Ammon's horn (tissue), 1 donor: ENCODE measurements at places on chromosomes 13 and 19.

GRCh38 chr19:38736413-38737280 lies 7.6 kb downstream of the CAPN12 start:
- DNase-seq = no peak

DNA sequence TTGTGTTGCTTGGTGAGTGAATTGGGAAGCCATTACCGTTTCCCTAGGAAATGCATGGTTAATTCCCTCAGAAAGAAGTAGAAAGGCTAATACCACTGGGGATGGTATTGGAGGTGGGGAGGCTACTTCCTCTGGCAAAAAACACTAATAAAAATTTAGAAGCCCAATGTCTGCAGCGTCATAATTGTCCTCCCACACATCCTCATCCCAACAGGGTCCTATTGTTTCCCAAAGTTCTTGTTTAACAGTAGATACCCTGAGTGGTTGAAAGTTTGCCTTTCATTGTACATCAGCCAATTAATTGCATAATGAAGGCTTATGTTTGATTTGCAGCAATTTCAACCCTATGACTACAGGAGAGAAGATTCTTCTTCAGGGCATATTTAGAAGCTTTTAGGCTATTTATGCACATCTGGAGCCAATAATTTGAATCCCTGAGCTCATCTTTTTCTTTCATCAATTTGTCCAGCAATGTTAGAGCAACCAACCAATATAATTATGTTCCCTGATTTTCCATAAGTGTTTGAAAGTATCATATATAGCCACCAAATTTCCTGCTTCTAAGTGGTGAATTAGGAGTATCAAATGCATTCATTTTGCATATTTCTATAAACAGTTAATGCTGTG lies 491.0 kb downstream of the SLITRK5 start:
- no peak for DNase-seq

GRCh38 chr19:30857966-30858490 lies 485.8 kb downstream of the ZNF536 start:
- no peak for DNase-seq

DNA sequence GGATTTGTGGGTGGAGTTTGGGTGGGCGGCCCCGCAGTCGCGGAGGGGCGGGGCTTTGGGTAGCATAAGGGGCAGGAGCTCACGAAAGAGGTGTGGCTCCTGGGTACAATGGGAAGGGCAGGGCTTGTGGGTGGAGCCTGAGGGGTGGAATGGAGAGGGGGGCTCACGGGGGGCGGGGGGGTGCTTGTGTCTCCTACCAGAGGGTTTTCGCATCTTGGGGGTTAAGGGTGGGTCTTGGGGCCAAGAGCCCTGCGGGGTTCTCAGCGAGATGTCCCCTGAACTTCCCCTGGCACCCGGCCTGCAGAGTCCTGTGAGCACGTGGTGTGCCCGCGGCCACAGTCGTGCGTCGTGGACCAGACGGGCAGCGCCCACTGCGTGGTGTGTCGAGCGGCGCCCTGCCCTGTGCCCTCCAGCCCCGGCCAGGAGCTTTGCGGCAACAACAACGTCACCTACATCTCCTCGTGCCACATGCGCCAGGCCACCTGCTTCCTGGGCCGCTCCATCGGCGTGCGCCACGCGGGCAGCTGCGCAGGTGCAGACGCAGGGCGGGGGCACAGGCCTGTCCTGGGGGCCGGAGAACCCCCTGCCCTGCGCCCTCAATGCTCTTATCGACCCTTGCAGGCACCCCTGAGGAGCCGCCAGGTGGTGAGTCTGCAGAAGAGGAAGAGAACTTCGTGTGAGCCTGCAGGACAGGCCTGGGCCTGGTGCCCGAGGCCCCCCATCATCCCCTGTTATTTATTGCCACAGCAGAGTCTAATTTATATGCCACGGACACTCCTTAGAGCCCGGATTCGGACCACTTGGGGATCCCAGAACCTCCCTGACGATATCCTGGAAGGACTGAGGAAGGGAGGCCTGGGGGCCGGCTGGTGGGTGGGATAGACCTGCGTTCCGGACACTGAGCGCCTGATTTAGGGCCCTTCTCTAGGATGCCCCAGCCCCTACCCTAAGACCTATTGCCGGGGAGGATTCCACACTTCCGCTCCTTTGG lies 5.1 kb downstream of the FSTL3 start:
- peak; percentile 90 for DNase-seq

- DNase-seq = peak; percentile 40
These were observed 65.8 kb upstream of the MED4 start for GRCh38 chr13:48160606-48161278.
